Activated CD8-positive, alpha-beta T cell treated with anti-CD3 and anti-CD28 coated beads for 36 hours (primary cell): ENCODE measurements at places on chromosomes 6 and 20.

GRCh38 chr6:70171236-70171635 lies 131.6 kb downstream of the COL9A1 start:
- no peak for DNase-seq

DNA sequence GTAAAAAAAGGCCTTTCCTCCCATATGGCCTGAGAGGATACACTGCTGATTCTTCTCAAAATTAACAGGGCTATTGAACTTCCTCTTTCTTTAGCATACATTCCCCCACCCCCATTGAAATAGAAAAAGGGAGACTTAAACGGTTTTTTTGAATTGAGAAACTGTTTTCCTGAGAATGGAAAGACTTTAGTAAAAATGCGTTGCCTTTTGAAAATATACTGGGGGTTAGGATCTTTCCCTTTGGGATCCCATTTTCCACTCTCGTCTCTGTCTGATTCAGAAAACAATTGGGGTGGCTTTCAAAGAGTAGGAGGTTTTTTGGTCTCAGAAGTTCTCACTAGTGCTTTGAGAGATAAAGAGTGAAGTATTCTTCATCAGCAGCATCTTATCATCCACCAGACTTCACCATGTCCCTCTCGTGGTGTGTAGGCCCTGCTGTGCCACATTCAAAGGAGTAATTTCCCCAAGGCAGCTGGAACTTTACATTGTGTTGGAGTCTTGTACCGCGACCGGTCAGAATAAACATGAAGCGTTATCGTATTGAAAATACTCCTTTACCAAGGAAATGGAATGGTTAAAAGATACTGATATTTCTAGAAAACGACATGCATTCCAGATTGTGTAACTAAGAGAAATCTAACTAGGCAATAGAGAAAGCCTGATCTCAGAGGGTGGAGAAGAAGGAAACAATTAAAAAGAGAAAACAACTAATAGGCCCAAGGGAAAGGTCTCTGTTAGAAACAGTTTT lies 10.6 kb downstream of the MYB start:
- no peak for DNase-seq

- no peak for DNase-seq
These were observed 279.7 kb downstream of the CDC5L start for GRCh38 chr6:44667226-44667625.

- DNase-seq: no peak
These were observed 36.4 kb downstream of the RIPOR2 start for GRCh38 chr6:24899136-24899996.

DNA sequence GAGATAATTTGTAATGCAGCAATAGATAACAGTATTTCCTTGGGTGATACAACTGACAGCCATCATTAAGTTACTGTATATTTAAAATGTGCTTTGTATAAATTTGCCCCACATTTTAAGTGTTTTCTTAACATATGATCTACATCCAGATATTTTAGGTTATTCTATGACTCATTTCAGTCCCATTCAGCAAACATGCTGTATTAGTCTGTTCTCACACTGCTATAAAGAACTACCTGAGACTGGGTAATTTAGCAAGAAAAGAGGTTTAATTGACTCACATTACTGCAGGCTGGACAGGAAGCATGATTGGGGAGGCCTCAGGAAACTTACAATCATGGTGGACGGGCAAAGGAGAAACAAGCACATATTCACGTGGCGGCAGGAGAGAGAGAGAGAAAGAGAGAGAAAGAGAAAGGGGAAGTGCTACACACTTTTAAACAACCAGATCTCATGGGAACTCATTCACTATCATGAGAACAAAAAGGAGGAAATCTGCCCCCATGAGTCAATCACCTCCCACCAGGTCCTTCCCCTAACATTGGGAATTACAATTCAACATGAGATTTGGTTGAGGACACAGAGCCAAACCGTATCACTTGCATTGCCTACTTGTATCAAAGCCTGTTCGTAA lies 9.6 kb upstream of the CHD6 start:
- no peak for DNase-seq

GRCh38 chr6:91646649-91647048 lies 1059.8 kb upstream of the MAP3K7 start:
- no peak for DNase-seq

GRCh38 chr6:168103050-168103830 lies 24.2 kb upstream of the FRMD1 start:
- DNase-seq: no peak

- no peak for DNase-seq
These were observed 247.0 kb downstream of the LRFN2 start for GRCh38 chr6:40340196-40340595.
